Left renal pelvis (tissue), 4 donors: ENCODE measurements at places on chromosomes 2 and 18.

DNA sequence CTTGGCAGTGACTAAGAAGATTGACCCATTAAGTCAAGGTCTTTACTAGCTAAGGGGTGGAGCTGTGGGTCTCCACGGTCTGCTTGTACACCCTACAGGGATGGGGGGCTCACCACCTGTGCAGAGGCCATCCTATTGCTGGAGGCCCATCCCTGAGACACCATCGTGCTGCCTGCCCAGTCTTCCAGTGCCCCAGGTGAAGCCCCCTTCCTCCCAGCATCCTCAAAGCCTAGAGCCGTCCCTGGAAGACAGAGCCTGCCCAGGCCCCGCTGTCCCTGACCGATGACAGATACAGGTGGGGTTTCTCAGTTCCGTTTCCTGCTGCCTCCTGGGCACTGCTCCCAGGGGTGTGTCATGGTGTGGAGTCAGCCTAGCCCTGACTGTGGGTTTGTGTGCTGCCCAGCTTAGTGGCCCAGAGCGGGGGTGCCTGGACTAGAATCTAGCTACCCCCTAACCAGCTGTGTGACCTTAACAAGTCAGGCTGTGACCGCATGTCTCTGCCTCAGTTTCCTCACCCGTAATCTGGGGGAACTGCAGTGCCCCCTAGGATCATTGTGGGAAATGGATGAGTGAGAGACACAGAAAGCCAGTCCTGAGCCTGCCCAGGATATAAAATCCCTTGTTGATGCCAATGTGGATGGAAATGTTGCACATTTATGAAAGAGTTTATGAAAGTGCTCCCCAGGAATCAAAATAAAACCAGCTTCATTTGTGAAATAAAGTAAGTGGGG is 2.0 kb downstream of the OTOS start:
- no peak for DNase-seq

GRCh38 chr18:34767601-34768027 is 57.5 kb downstream of the DTNA start:
- DNase-seq = no peak

DNA sequence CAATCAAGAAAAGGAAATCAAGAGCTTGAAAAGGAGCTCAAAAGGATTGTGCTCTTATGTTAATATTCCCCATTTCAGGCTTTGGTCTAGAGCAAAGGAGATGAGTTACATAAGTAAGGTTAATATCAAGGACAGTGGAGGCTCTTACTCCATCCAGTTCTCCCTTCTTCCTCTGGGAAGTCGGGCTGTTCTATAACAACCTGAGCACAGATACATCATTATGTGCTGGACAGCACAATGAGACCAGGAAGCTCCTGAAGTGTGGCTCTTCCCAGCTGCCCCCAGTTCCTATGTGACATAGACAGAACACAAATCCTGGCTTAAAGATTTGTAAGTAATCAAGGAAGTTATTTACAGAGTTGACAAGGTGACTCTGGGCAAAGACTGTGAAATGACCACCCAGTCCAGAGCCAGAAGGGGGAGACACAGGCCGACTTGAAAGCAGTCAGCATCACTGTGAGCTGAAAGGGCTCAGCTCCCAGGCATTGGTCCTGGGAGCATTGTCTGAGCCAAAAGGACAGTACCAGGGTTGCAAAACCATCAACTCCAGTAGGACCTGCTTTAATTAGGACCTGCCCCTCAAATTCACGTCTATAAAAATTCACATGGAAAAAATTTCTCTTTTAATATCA is 917.6 kb upstream of the ACVR2A start:
- peak; percentile 36 for DNase-seq

GRCh38 chr18:57813245-57813644 is 10.1 kb upstream of the ATP8B1 start:
- DNase-seq = no peak

DNA sequence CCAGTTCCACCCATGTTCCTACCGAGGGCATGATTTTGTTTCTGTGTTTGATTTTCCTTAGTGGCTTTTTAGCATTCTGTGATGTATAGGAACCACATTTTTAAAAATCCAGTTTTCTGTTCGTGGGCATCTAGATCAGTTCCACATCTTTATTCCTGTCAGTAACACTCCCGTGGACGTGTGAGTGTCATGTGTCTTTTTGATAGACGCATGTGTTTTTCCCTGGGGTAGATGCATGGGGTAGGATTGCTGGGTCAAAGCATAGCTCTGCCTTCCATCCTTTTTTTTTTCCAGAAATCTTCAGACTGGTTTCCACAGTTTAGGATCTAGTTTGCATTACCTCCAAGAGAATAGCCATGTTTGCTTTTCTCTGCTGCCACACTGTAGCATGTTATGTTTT is 38.7 kb downstream of the CCDC74A start:
- DNase-seq = no peak

- DNase-seq = no peak
Measured at GRCh38 chr2:8502316-8502715, 179.5 kb upstream of the ID2 start.

DNA sequence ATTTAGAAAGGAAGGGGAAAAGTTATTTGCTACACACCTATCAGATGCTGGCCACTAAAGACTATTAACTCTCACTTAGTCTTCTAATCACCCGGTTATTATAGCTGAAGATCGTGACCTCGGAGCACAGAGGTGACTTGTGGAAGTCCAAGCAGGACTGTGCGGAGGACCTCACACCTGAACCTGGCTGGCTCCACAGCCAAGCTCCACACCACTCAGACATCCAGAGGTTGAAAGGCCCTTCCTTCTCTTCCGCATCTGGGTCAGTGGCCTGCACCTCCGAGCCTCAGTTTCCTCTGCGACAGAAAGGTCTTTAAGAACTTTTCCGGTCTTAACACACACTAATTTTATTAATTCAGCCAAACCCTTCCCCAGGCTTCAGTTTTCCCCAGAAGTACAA is 57.9 kb downstream of the TNS1 start:
- DNase-seq = no peak

DNA sequence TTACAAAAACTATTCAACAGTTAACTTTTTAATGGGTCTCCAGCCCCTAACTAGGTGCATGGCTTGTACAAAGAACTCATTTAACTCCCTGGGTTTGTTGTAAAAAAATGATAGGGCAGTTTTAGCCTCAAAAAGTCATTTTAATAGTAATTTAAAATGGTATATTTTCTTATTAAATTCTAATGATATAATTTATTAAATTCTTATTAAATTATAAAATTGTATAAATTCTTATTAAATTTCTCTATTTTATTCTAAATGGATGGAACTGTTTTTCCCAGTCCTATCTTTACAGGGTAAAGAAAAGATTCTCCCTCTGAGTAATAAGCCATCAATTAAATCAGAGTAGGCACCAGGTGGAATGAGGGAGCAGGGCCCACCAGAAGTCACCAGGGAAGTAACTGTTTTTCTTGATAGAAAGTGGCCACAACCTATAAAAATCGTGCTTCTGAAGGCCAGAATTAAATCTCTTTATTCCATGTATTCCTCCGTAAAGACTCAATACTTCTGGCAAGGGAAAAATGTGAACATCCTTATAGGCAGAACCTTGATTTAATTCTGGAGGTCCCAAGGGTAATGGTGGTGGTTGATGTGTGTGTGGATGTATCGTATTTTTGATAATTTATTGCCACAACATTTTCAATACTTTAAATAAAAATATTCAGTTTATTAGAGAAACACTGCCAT is 814 bp downstream of the FKBP7 start:
- DNase-seq = peak; percentile 18
